Stimulated activated CD4-positive, alpha-beta T cell treated with anti-CD3 and anti-CD28 coated beads, Interleukin-1b, Interleukin-23, amount 100 ng/mL, for 1 hour (primary cell): ENCODE measurements at places on chromosomes 7 and 10.

DNA sequence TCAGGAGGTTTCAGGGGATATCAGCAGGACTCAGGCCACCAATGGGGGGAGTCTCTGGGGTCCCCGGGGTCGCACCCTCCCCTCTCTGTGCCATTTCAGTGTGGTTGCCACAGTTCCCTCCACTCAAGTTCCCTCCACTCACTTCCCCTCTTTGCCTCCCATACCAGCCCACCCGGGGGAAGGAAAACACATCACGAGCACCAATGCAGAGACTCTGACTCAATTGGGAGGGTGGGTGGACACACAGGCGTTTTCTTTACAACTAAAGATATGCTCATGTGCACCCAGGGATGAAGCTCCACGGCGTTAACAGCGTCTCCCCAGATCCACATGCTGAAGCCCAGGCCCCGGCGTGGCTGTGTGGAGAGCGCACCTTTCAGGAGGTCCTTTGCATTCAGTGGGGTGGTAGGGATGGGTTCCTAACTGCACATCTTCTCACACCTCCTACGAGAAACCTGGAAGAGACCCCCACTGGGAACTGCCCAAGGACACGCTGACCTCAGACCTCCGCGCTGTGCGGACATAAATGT is 254.1 kb downstream of the ZMYND11 start:
- DNase-seq: no peak

- no peak for DNase-seq
These were observed 50.7 kb downstream of the SYPL1 start for GRCh38 chr7:106061301-106061979.

DNA sequence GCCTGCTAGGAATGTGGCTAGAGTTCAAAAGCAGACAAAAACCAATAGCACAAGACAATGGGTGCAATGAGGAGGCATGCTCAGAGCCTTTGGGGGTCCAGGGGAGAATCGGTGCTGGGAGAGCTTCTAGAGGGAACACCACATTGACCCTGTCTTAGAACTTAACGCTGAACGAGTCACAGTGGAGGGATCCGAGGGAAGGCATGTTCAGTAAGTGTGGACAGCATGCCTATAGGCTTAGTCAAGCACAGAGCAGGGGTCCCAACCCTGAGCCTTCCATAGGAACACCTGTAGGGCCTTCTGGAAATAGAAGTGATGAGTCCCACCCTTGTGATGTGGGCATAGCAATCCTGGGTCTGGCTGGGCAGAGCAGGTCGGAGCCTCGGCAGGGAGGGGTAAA is 148.7 kb downstream of the PKD1L1 start:
- DNase-seq: no peak

DNA sequence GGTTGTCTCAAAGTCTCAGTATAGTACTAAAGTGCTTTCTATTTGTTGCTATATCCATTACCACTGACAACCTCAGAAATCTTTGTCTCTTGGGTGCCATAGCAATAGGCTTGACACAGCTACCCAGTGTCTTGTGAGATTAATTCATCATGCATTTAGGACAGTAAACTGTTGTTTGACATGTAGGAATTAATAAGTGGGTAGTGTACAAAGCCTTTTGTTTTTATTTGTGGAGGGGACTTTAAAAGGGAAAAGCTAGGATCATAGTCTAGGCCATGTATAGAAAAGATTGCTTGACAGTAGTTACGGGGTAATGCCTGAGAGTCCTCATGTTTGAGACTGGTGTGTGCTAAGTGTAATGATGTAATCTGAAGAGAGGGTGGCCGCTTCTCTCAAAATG is 102.6 kb upstream of the AGR3 start:
- no peak for DNase-seq

DNA sequence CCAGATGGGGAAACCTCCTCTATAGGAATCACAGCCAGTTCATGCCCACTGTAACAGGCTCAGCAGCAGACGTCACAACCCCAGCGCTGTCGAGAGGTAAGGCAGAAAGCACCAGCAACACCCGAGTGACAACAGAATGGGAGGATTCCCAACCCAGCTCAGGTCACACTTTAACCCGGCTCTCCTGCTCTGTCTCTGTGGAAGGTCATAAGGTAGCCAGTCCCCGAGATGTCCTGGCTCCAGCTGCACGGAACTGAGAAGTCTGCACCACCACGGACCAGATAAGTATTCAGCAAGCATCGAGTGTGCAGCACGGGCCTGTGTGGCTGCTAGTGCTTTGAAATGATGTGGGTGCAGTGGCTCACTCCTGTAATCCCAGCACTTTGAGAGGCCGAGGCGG is 236.7 kb upstream of the TCERG1L start:
- DNase-seq: no peak

DNA sequence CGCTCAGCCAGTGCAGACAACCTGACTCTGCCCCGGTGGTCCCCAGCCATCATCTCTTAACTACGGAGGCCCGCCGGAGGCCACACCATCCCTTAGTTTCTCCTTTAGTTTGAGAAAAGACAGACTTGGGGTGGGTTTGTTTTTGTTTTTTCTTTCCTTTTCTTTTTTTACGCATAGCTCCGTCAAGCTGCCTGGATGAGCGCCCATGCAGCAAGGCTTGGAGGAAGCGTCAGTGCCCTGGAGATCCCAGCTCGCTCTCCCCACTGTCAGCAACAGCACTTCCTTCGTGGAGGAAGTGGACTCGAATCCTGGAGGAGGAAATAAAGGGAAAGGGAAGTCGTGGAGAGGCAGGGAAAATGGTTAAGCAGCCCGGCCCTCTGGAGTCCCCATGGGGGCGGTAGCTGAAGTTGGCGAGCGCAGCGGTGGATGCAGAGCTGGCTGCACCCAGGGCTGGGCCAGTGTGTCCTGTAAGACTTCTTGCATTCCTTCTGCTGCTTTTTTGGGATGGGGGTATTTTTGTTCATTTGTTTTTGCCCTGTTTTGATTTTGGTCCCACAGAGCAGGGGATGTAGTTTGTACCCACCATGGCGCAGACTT is 35.9 kb upstream of the GJD4 start:
- no peak for DNase-seq

GRCh38 chr10:125605167-125605566 is 77.8 kb downstream of the TEX36 start:
- no peak for DNase-seq

DNA sequence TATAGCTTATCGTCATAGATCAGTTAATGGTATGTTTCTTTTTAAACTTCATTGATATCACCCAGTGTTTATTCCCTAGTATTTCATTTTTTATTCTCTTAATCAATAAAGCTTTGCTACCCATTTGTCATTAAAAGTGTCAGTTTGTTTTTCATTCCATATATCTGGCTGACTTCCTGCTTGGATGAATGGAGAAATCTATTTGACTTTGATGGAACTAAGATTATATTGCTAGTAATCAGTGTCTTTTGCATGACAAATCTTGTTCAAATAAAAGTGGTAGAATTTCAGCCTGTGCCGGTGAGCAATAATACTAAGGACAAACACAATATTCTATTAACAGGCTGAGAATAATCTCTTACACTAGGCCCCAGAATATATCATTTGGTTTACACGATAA is 203.3 kb downstream of the SEC23IP start:
- DNase-seq: no peak

- no peak for DNase-seq
These were observed 1560.0 kb upstream of the LRRTM3 start for GRCh38 chr10:65365878-65366277.

DNA sequence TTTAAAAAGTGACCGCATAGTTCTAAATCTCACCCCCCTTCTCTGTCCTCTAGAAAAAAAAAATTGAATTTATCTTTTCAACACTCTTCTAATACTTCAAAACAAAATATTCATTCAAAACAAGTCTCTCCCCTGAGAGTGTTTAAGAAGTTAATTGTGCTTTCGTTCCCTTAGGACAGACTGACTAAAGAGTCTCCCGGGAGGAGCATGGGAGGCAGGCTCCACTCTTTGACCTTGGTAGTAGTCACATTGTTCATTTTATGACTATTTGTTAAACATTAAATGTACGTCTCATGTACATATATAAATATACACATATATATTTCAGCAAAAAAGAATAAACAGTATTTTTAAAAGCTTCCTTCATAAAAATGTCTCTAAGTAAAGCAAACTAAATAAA is 35.3 kb upstream of the SPOCK2 start:
- DNase-seq: no peak

DNA sequence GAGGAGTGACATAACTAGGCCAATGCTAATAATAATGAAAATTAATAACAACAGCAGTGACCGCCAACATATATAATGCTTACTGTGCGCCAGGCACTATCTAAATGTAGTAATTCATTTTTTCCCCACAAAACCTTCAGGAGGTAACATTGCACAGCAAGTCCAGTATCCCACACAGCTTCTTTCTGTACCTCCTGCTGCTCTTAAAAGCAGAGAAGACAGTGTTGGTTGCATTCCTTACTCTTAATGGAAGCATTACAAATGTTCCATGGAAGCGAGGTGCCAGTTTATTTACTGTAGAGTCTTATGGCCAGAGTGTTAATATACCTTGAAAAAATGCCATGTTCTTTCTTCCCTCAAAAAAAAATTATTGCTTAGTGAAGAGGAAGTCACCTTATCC is 168.2 kb downstream of the LRRC4 start:
- DNase-seq: no peak

DNA sequence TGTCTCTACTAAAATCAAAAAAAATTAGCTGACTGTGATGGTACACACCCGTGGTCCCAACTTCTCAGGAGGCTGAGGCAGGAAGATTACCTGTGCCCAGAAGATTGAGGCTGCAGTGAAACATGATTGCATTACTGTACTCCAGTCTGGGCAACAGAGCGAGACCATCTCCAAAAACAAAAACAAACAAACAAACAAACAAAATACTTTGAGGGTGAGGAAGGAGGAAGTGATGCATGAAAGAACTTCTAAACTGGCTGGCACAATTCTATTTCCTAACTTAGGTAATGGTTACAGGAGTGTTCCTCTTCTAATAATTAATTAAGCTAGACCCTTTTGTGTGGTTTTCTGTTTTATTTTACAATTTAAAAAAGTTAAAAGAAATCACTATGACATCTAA is 15.5 kb downstream of the WAPL start:
- no peak for DNase-seq

GRCh38 chr10:47081264-47081663 is 170.0 kb downstream of the PTPN20 start:
- no peak for DNase-seq

DNA sequence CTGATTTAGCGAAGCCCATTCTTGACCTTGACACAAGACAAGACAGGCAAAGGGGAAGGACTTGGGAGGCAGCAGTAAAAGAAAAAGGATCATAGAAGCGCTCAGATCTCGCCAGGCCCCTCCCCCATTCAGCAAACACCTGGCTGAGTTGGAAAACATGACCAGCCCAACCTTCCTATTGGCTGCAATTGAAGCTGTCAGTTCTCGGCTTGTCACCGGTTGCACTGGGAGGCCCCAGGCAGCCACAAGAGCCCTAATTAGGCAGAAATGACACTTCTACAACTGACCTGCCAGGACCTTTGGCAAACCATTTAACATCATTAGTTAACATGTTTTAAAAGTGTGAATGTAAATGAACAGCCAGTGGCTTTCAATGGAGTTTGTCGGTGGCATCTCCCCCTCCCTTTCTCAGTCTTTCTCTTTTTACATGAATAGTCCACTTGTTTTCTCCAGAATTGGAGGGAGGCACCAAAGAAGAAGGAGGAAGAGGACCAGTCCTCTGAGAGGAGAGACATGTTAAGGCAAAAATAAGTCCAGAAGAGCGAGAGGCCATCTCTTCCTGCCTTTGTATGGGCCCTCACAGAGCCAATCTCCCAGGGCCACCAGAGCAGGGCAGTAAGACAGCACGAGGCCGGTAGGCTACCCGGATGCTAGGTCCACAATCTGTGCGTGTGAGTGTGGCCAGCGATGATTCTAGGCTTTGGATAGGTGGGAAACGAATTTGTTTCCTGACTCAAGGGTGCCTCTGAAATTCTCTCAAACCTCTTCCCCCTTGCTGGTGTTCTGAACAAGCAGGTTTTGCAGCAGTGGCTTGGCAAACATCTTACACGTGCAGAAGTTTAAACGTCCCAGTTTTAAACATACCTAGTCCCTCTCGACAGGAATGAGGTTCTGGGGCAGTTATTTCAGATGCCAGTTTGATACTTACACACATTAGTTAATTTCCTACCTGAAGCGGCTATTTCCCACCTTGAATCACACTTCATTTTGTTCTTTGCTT is 15.0 kb upstream of the ENO4 start:
- no peak for DNase-seq

DNA sequence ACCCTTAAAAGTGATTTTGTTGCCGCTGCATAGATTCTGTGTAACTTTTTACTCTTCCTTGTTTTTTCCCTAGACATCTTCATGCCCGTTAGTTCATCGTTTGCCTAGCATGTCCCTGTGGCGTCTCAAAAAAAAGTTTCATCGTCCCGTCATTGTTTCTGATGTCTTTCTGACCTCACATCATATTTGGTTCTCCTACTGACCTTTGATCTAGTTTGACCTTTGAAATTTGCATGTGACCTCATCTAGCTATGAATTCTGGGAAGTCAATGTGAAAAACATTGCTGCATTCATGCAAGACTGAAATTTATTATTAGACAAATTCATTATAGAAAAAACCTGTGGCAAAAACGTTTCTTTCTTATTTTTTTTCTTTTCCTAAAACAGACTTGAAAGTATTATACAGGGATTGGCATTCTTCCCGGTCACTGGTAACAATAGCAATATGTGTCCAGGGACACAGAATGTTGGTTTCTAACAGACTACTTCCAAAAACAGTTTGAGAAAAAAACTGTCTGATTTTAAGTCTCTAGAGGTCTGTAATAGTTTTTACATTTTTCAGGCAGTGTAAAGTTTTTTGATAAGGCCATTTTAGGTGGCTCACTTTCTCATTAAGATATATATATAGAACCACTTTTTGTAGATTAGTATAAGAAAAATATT is 280.9 kb downstream of the USP6NL start:
- no peak for DNase-seq

DNA sequence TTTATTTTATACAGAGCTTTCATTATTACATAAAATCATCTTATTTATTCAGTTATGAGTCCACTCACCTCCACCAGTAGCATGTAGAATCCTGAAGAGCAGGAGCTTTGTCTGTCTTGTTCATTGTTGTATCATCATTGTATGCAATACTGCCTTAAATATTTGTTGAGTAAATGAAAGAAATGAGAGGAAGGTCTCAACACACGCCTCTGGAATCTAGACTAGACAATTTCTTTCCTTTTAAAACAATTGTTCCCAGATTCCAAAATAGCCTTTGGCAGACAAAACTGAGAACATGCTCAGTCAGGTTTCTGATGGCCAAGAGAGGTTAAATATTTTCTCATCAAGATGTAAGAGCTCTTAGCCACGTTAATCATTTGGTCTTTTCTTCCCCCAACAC is 173.1 kb upstream of the AGR3 start:
- no peak for DNase-seq
